Neural cell (in vitro differentiated cells): ENCODE measurements at places on chromosomes 3 and 15. TPM values are rescaled to one million over a fixed set of nuclear protein-coding genes. Genes with fewer than 3 reads are reported as not detected.

The CGGBP1 gene
- polyA plus RNA-seq: 120 and 139 TPM in 2 replicates

The TRPM1 gene
- not detected in 2 replicates for polyA plus RNA-seq

The C3orf49 gene
- not detected in 2 replicates for polyA plus RNA-seq

The COL6A5 gene
- polyA plus RNA-seq: not detected in 2 replicates

The IMPDH2 gene
- polyA plus RNA-seq: 137 and 148 TPM in 2 replicates

The GBE1 gene
- polyA plus RNA-seq: 2.4 and 3.1 TPM in 2 replicates

The GOLGA8H gene
- polyA plus RNA-seq: 0.14 TPM in 1 of 2 replicates, not detected in the other

The PRKCD gene
- polyA plus RNA-seq: not detected in 2 replicates

The PSMD2 gene
- 319 and 363 TPM in 2 replicates for polyA plus RNA-seq

The CLRN1 gene
- 0.18 and 0.27 TPM in 2 replicates for polyA plus RNA-seq

The TMC3 gene
- not detected in 2 replicates for polyA plus RNA-seq

The LRRK1 gene
- 0.06 TPM in 1 of 2 replicates, not detected in the other for polyA plus RNA-seq

The DNAH12 gene
- 1.6 and 1.8 TPM in 2 replicates for polyA plus RNA-seq

The CCR3 gene
- not detected in 2 replicates for polyA plus RNA-seq

The AZI2 gene
- polyA plus RNA-seq: 65.5 and 134 TPM in 2 replicates

The TWF2 gene
- 58.5 and 61.7 TPM in 2 replicates for polyA plus RNA-seq

The CAMP gene
- polyA plus RNA-seq: not detected in 2 replicates

The GPR171 gene
- not detected in 2 replicates for polyA plus RNA-seq

The SLC51B gene
- not detected in 2 replicates for polyA plus RNA-seq

The FBXO40 gene
- not detected in 2 replicates for polyA plus RNA-seq

The GPR62 gene
- not detected in 2 replicates for polyA plus RNA-seq

The PPP2R3A gene
- polyA plus RNA-seq: 16.9 and 17.9 TPM in 2 replicates

The DUOXA2 gene
- not detected in 2 replicates for polyA plus RNA-seq

The SPATA12 gene
- not detected in 2 replicates for polyA plus RNA-seq

The RHCG gene
- 0.32 TPM in 1 of 2 replicates, not detected in the other for polyA plus RNA-seq

The CALML4 gene
- polyA plus RNA-seq: 0.43 and 0.82 TPM in 2 replicates

The SCN11A gene
- polyA plus RNA-seq: 2.2 and 2.8 TPM in 2 replicates

The EBLN2 gene
- polyA plus RNA-seq: 4.7 and 8.3 TPM in 2 replicates

The SPSB4 gene
- polyA plus RNA-seq: 6.1 and 7.7 TPM in 2 replicates

The DLL4 gene
- 2.2 and 2.3 TPM in 2 replicates for polyA plus RNA-seq
